ENCODE measurements at places on chromosomes 12 and 14.

DNA sequence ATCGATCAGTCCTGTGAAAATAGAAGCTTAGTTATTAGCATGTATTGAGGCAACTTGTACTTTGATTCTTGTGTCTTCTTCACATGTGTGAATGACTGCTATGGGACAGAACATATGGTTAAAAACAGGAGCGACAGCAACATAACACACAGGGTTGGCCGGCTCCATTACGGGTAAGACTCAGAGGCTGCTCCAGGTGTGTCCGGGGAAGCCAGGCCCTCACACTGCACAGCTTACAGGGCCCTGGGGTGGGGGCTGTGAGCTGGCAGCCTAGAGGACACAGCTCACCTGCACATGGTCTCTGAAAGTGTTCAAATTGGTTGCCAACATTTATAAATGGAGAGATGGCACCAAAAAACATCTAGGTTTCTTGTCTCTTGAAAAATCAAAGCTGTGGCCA is 31.1 kb downstream of the TCHP start:
- no peak for DNase-seq

GRCh38 chr14:88559852-88560251 is 3.0 kb upstream of the ZC3H14 start:
- no peak for DNase-seq

DNA sequence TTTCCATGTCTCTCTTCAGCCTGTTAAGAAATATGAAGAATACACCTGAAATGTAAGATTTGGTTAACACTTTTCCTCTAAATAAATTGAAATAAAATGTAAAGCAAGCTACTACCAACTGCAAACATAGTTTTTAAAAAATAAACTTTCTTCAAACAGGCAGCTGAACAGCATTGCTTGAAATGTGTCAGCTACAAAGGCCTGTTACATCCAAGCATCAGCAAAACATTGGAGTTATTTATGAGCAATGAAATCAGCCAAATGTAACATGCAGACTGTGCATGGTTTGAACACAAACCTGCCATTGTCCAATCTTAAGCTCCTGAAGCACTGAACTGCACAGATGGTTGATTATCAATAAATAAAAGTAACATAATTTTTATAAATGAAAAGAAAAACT is 291.3 kb downstream of the ACSS3 start:
- no peak for DNase-seq

GRCh38 chr12:108592033-108592909 is 5.6 kb downstream of the TMEM119 start:
- DNase-seq: no peak

DNA sequence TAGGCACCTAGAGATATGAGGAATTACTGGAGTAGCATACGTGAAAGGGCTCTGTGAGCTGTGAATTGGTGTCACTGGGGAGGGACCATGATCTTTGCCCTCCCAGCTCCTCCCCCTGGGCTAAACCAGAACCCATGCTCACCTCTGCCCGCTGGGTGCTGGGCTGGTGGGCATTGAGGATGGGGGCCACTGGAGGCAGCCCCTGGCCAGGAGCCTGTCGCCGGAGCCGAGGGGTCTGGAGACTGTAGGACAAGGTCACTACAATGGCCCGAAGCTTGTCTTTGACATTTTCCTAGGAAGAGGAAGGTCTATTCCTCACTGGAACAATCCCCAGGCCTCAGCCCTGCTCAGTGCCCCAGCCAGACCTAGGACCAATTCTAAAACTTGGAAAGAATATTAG is 11.6 kb downstream of the ITGA7 start:
- DNase-seq: no peak

GRCh38 chr14:34362641-34363251 is 99.3 kb downstream of the SPTSSA start:
- no peak for DNase-seq

- DNase-seq: no peak
Measured at GRCh38 chr12:81370456-81370855, 292.6 kb downstream of the ACSS3 start.

- DNase-seq: no peak
Measured at GRCh38 chr14:37594238-37594970, 645 bp downstream of the FOXA1 start.

GRCh38 chr12:24360461-24360860 is 411.0 kb upstream of the SOX5 start:
- DNase-seq: no peak

DNA sequence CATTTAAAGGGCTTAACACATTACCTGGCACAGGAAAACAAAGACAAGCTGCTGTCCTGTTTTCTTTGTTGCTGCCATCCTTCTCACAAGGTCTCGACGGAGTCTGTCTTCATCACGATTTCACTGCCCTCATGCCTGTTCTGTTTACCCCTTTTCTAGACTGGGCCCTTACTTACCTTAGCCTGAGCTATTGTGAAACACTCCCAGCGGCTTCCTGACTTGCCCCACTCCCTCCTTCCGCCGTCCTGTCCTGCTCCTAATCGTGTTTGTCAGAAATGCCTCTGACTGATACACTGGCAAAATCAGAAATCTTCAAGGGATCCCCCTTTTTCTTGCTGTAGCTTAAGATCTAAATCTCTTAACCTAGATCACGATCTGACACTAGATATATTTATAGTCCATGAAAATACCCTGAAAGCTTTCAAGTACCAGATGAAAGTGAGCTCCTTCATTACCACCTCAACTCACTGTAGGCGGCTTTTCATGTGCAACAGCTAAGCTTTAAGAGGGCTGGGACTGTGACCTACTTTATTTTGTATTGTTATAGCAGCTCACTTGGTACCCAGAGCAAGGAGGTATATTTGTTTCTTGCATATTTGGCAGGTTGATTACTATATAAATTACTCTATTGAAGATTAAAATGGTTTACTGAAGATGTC is 32.1 kb downstream of the TECPR2 start:
- DNase-seq: no peak

DNA sequence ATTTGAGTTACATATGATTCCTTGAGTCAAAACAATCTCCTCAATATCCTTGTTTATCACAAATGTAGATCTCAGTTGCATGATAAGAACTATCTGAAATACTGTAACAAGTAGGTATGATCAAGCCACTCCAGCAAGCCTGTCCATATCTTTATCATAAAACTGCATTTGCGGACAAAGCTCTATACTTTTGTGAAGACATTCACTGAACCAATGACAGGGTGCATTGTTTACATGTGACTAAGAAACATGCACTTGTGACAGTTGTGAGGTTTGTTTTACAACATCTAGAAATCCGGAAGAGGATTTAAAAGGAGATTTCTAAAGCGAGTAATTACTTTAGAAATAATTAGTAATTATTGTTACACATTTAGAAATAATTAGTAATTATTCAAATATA is 111.7 kb downstream of the PPP2R5E start:
- DNase-seq: no peak

- DNase-seq: no peak
Measured at GRCh38 chr12:126773012-126773411, 1494.0 kb upstream of the TMEM132C start.

GRCh38 chr12:7693793-7694192 is 1.8 kb downstream of the GDF3 start:
- no peak for DNase-seq

DNA sequence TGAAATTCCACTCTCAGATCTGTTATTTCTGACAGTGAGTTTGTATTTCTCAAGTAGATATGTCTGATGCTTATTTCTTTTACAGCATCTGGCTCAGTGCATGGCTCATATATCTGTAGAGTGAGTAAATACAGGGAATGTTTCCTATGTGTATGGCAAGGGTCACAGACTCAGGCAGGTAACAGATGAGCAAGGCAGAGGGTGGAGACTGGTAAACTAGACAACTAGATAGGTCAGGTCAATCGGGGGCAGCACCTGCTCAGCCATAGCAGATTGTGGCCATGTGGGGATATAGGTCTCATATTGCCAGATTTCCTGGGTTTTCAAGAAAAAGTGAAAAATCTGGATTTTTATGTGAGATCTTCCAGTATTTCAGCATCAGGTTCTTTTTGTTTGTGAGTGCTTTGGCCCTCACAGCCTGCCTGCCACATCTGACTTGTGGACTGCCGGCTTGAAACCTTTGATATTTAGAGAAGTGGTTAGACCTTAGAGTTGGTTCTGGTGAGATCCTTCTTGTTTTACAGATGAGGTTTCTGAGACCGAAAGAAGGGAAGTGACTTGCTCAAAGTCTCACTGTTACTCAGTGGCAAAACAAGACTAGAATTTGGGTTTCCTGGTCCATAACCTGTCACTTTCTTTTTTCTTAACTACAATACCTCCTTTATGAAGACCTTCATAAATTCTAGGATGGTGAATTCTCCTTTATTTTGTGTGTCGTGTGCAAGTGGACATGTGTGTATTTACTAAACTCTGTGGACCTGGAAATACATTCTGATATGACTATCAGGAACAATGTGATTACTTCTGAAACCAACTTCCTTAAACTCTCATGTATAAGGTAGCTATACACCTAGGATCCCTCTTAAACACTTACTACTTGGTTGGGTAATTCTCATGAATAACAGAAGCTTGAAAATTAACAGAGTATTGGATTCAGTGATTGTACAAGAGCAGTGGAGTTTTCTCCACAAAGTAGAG is 34.4 kb downstream of the PROX2 start:
- no peak for DNase-seq

- no peak for DNase-seq
Measured at GRCh38 chr14:24556756-24557155, 19.3 kb downstream of the CTSG start.

DNA sequence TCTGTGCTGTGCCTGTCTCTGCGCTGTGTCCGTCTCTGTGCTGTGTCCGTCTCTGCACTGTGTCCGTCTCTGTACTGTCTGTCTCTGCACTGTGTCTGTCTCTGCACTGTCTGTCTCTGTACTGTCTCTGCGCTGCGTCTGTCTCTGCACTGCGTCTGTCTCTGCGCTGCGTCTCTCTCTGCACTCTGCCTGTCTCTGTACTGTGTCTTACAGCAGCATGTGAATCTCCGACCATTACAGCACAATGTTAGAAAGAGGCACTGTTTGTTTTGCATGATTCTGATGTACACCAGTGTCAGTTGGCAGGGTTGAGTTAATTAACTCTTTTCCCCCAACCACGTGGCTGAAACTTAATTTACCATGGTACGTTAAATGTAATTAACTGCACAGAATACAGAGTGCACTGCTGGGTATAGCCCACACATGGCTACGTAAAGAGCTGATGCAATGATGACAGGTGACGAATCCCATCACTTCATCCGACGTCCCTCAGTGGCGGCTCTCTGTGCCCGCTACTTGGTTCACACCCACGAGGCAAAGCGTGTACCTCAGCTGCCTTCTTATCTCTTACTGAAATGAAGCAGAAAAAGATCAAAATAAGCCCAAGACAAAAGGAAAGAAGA is 127.7 kb upstream of the SFSWAP start:
- DNase-seq: no peak

DNA sequence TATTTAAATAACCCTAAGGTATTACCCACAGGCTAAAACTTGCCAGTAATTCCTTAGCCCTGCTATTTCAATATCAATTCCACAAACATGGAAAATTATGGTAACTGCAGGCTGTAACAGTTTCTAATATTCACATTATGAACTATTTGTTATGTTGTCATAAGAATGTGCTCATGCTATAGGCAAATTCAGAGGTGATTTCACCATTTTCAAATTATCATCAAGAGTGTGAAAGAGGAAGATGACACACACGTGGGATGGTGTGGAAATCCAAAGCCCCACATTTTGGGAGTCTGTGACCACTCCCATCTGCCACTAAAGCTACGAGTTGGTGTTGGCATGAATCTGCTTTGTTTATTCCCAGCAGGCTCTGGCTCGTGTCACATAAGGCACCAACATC is 5.9 kb upstream of the MYO1A start:
- no peak for DNase-seq

- no peak for DNase-seq
Measured at GRCh38 chr14:104187931-104188726, 49.7 kb downstream of the KIF26A start.

- no peak for DNase-seq
Measured at GRCh38 chr12:53994264-53995001, 5.5 kb upstream of the HOXC9 start.

- DNase-seq: no peak
Measured at GRCh38 chr14:34782031-34782430, 67.6 kb upstream of the CFL2 start.

DNA sequence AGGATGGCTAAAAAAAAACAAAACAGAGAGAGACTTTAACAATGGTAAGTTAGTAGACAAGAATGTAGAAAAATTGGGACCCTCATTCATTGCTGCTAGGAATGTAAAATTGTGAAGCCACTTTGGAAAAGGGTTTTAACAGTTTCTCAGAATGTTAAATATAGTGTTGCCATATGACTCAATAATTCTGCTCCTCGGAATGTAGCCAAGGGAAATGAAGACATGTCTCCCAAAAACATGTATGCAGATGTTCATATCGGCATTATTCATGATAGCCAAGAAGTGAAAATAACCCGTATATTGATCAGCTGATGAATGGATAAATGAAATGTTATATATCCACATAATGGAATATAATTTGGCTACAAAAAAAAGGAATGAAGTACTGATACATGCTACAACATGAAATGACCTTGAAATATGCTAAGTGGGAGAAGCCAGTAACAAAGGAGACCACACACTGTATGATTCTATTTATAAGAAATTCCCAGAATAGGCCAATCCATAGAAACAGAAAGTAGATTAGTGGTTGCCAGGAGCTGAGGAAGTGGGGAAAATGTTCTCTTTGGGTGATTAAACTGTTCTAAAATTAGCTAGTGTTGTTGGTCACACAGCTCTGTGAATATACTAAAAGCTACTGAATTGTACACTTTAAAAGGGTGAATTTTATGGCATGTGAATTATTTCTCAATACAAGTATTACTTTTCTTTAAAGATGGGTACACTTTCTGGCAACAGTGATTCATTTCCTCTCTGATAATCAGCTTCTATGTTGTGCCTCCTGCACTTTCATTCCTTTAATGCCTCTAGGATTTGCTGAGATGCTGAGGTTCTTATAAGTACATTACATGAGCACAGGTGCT is 132.5 kb downstream of the DAAM1 start:
- DNase-seq: no peak

GRCh38 chr12:105221583-105222283 is 14.2 kb downstream of the APPL2 start:
- DNase-seq: no peak

- no peak for DNase-seq
Measured at GRCh38 chr12:96247563-96247962, 53.4 kb downstream of the ELK3 start.

DNA sequence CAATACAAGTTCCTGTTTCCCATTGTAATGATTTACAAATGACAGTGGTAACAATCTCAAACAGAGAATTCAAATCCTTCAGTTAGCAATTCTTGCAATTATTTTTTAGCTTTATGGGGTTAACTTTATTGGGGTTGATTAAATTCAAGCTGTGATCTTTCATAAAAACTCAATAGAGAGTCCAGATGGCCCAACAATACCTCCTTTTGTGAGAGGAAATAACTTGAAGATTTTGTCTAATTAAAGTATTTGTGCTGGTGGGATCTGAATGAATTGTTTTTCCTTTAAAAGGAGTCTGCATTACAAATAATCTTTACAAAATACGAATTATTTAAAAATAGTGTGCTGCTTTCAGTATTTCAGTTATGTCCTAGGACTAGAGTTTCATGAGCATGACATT is 4.4 kb upstream of the ARHGAP5 start:
- DNase-seq: no peak

- no peak for DNase-seq
Measured at GRCh38 chr12:125152463-125152862, 87.2 kb downstream of the AACS start.

- DNase-seq: no peak
Measured at GRCh38 chr14:92609955-92610354, 96.4 kb downstream of the RIN3 start.

GRCh38 chr12:5518584-5519365 is 86.9 kb downstream of the NTF3 start:
- no peak for DNase-seq
